Effector memory CD8-positive, alpha-beta T cell (primary cell): ENCODE measurements at places on chromosomes 1 and 21.

DNA sequence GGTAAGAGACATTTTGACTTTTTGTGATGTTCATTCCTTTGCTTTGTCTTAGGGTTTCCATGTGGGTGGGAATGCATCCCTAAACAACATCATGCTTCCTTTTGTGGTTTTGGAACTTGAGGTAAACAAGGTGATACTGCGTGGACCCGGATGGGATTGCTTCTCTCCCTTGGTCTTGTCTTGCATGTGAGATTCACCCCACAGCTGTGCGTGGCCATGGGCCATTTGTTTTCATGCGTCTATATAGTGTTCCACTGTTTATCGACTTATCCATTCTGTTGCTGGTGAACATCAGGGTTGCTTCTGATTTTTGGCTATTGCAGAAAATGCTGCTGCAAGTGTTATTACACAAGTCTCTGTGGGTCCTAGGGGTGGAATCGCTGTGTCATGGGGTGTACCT is 21.1 kb downstream of the CRYAA start:
- DNase-seq: no peak

DNA sequence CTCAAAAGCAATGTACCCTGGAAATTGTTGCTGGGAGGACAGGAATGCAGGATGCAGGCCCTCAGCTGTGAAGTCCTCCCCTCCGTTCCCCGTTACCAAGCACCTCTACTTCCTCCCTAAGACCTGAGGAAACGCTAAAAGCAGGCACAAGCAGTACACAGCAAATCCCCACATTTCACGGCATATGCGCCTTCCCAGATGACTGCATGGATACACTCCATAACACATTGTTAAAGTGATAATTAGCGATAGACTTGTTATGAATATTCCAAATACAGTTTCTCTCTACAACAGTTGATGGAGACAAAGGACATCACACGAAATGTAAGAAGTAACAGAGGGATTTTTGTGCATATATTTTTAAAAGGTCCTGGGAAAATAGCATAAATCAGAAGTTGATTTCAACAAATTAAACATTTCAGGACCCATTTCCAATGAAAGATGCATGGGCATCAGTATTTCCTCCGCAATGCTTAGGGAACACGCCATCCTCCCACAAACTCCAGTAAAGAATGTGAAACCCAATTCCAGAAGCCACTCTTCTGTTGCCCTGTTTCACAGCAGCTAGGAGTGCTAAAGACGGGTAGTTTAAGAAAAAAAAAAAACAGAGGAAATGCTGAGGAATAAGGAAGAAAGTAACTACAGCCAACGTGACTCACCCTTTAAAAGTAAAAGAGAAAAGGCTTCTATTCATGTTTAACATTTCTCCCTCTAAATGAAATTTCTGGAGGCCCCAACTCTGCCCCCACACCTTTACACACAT is 75.5 kb downstream of the HIVEP3 start:
- no peak for DNase-seq

- no peak for DNase-seq
Observed at GRCh38 chr1:116144151-116144550, 33.0 kb downstream of the MAB21L3 start.

- DNase-seq: no peak
Observed at GRCh38 chr1:223707256-223708000, 4.9 kb upstream of the CAPN2 start.

DNA sequence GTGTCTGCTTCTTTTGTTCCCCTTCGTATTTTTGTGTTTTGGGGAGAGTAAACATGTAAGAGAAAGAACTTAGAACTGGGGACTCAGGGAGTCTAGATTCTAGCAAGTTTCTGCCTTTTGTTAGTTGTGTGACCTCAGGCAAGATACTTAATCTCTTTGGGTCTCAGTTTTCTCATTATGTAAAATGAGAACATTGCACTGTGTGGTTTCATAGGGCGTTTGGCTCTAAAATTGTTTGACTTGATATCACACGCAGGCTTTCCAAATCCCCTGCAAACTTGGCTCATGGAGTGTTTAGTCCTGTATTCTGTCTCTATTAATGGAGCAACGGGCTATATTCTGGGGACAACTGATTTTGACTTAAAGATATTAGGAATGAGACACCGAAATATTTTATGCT is 57.7 kb downstream of the NTNG1 start:
- no peak for DNase-seq

DNA sequence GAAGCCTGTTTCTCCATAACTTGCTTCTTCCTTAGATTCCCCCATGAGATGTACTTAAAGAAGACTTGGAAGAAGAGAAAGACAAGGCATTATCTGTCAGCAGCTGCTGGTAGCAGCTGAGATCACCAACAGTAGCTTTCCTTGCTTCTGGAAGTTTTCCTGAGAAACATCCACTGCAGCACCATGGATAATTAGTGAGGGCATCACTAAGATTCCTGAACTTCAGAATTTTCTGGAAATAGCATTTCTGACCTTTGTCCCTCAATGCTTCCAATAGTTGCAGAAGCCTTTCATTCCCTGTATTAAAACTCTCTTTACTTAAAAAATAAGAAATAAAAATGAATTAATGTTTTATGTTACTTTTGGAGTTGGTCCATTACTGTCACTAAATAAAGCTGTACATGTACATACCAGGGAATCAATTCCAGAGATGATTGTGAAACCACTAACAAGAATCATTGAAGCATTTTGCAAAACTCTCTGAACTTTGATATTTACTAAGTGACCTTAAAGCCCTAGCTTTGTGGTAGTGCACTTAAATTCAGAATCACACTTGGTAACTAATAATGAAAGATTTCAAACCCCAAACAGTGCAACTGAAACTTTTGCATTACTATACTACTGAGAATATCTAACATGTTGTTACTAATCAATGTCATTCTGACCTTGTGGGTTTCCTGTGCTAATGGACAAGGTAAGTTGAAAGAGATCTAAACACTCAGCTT is at the start of gene CFHR4:
CFHR4 (plus strand) TSS at position 538 of the 725 bp plus-strand sequence; CDS start at position 637, 99 bp downstream.
- no peak for DNase-seq

DNA sequence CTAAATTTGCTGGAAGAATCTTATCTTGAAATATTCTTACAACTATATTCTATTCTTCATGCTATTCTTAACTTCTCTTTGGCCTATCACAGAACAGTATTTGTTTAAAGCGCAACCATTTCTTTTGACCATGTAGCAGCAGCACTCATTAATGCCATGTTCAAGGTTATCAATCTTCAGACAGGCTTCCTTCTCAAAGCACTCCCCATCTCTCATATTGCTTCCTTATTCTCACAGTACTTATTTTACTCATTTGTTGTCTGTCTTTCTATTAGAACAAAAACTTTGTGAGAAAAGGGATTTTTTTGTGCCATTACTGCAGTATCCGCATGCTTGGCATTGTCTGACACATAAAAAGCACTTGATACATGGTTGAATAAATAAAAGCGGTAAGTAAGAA is 89.7 kb downstream of the ATP1B1 start:
- DNase-seq: no peak

DNA sequence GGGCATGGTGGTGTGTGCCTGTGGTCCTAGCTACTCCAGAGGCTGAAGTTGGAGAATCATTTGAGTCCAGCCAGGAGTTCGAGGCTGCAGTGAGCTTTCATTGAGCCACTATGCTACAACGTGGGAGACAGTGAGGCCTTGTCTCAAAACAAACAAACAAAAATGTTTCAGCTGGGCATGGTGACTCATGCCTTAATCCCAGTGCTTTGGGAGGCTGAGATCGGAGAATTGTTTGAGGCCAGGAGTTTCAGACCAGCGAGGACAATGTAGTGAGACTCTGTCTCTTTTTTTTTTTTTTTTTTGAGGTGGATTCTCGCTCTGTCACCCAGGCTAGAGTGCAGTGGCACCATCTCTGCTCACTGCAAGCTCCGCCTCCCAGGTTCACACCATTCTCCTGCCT is 5.0 kb upstream of the RPL5 start:
- no peak for DNase-seq

DNA sequence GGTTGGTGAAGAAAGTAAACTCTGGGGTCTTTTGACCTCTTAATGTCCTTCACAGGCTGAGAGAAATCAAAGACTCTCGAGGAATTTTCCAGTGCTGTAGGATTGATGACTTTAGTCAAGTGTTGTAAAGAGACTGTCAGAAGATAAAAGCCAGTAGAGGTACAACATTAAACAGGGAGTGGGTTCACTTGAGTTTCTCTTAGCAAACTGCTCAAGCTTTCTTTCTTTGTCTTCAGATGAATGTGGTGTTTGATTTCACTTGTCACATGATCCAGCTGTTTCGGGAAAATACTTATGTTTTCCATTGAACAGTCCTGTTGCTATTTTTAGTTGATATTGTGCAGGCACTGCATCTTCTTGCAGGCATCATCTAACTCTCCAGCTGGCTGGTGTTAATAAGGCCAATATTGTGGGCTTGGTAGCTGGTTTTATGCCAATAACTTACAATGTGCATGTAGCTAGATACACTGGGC is 45.6 kb downstream of the XCL2 start:
- DNase-seq: no peak

GRCh38 chr21:26555540-26556146 is 17.4 kb downstream of the CYYR1 start:
- DNase-seq: no peak

- DNase-seq: no peak
Observed at GRCh38 chr1:88549536-88549935, 134.5 kb upstream of the PKN2 start.

DNA sequence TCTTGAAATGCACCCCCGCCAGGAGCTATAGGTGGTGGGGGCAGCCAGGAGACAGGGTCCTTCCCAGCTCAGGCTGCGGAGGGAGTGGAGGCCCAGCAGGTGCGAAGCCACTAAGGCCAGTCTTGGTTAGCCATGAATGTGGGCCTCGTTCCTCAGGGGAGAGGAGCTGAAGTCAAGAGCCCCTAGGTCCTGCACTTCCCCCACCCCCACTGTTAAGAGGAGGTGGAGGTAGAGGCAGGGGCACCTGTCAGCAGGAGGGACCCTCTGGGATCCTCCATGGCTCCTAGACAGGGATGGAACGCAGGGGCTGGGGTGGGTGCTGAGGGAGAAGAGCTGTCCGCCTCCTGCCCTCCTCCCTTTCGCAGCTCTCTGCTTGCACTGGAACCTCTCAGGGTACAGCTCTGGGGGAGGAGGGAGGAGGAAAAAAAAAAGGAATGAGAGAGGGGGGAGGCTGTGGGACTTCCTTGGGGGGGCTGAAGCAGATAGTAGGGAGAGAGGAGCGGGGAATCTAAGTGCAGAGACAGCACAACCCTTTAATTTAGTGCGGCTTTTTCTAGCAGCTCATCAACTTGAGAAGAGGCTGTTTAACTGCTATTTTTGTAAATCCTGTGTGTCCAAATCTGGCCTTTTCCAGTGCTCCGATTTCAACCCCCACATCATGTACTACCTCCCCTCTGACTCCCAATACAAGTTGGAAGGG is 37.0 kb downstream of the MATN1 start:
- DNase-seq: no peak
